Activated T-helper 9 cell treated with anti-CD3 and anti-CD28 coated beads, Interleukin-2, amount 50 U/mL, for 16 hours (primary cell): ENCODE measurements at places on chromosomes 16 and 17.

DNA sequence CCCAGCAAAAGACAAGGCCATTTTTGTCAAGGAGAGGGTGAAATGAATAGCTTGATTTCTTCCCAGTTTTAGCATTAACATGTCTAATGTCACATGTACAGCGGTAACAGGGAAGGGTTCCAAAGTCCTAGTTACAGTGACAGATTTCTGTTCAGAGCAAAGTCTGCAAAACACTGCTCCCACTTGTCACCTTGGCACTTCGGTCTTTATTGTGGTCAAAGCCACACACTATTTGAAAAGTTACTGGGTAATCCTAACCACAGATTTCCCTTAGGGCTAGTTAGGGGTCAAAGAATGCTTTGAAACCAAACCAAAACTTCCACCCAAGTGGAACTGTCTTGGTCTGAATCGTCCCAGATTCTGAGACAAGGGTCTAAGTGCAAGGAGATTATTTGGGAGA is 455.6 kb downstream of the HS3ST3B1 start:
- no peak for DNase-seq

DNA sequence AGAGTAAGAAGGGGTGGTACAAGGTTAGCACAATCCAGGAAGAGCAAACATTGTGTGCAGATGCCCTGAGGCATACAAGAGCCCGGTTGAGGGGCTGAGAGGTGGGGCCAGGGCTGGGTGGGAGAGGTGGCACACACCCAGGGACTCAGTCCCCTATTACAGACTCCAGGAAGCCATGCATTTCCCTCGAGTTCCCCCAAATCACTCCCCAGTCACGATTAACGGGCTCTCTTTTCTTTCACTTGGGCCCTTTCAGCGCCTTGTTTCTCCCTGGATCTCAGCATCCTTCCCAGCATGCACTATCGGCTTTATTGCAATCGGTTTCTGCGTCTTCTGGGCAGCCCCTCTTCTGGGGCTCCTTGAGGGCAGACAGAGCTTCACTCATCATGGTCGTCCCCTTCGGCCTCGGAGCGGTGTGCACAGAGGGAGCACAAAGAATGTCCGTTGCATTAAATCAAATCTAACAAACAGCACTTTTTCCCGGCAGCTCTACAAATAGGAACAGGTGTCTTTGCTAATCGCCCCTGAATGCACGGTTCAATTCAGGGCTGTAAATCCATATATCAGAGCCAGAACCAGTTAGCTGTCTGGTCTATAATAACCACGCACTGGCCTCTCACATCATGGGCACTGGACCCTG is 184.6 kb upstream of the HSBP1 start:
- no peak for DNase-seq

- DNase-seq: no peak
Observed at GRCh38 chr17:70157151-70157550, 12.2 kb upstream of the KCNJ2 start.

GRCh38 chr16:47060596-47060995 is 83.1 kb downstream of the NETO2 start:
- DNase-seq: no peak

- DNase-seq: no peak
Observed at GRCh38 chr17:75380750-75381149, 24.7 kb downstream of the GRB2 start.

GRCh38 chr17:2776589-2777241 is 19.5 kb upstream of the RAP1GAP2 start:
- DNase-seq: no peak

GRCh38 chr17:17088086-17088485 is 45.8 kb downstream of the MPRIP start:
- DNase-seq: no peak

DNA sequence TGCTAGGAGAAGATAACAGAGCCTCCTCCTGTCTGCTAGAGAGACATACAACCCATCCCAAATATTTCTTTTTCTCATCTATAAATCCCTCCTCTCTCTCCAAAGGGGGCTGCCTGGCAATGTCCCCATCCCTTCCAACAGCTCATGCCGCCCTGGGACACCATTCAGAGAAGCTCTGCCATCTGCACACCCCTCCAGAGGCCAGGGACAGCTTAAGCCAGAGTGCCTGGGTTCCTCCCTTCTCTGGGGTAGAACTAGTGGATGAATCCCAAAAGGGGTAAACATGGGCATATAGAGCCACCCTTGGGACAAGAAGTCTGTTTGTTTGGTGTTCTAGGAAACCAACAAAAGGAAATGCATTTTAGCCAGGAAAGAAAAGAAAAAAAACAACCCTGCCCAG is 2.6 kb upstream of the LPO start:
- no peak for DNase-seq

GRCh38 chr16:80583466-80583865 is 42.7 kb downstream of the DYNLRB2 start:
- peak; percentile 31 for DNase-seq

- DNase-seq: no peak
Observed at GRCh38 chr17:78278139-78278741, 46.8 kb downstream of the TMEM235 start.

DNA sequence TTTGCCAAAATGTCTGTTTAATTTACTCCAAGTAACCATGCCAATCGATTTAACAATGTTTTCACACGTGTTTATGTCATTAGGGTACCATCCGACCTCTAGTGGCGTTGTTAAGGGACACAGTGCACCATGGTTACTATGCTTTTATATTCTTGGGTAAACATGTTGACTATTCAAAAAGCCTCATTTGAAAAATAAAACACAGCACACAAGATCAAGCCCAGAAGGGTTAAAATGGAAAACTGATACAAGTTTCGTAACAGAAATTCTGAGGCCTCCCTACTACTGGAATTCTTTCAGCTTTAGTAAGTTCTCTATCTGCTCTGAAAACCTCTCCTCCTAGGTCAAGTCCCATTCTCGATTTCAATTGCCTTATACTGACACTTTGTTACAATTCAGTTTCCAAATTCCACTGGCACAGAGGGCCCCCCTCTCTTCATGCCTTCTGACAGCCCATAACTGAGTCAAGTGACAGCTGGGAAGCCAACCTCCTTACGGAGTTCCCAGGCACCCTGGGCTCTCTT is 2.1 kb downstream of the CFAP20 start:
- DNase-seq: no peak

GRCh38 chr16:67243481-67243880 is 3.8 kb downstream of the FHOD1 start:
- DNase-seq: no peak

DNA sequence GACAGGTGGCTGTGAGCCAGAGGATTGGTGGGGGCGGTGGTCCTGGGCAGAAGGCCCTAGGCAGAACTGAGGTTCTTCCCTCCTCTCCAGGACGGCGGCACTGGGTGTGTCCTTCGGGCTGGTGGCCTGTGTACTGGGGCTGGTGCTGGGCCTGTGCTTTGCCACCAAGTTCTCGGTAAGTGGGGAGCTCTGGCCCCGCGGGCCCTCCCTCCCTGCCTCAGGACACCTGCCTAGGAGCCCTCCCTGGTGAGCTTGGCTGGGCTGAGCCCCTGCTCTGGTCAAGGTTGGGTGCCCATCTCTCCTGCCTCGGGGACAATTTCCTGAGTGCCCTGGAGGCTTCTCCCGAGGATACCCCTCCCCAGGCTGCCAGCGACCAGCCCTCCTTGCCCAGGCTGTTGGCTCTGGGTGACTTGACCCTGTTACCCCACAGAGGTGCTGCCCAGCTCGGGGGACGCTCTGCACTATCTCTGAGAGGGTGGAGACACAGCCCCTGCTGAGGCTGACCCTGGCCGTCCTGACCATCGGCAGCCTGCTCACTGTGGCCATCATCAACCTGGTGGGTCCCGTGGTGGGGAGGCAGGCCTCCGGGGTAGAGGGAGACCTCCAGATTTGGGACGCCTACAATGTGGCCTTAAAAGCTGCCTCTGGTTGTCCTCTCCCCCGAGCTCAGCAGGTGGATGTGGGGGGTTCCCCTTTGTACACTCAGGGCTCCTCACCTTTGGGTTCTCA is 42.0 kb downstream of the ADCY7 start:
- DNase-seq: no peak

GRCh38 chr16:80836202-80836601 is 31.8 kb upstream of the CDYL2 start:
- DNase-seq: no peak

DNA sequence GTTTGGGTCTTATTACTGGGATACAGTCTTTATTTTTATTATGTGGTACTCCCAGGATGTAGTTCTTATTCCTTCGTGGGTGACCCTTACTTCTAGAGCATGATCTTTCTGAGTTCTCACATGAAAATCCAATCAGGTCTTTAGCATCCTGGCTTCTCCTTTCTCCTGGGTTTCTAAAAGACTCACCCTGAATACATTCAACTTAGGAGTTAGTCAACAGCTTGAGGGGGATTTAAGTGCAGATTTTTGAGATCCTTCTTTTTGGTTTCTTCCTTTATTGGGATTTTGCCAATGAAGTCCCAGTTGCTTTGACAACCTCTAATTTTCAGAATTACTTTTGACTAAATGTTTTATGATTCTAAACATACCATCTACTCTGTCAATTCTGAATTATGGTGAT is 68.2 kb downstream of the SIAH1 start:
- no peak for DNase-seq

DNA sequence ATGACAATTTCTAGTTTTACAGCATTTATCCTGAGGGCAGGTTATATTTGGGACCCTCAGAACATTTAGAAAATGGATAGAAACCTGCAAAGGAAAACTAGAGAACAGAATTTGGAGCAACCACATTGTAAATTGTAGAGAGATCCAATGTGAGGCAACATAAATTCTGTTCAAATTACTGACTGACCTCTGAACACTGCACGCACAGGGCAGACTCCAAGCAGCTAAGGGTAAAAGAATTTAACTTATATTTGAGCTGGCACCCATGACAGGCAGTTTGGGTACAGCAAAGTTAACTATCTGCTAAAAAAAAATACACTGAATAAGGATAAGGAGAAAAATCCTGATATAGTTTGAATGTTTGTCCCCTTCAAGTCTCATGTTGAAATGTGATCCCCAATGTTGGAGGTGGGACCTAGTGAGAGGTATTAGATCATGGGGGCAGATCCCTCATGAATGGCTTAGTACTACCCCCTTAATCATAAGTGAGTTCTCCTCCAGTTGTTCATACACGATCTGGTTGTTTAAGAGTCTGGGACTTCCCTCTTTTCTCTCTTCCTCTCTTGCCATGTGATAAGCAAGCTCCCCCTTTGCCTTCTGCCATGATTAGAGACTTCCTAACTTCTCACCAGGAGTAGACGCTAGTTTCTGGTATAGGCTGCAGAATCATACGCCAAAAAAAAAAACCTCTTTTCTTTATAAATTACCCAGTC is 75.7 kb downstream of the FBXL20 start:
- no peak for DNase-seq

GRCh38 chr16:81837312-81837751 is 58.2 kb downstream of the PLCG2 start:
- DNase-seq: no peak

DNA sequence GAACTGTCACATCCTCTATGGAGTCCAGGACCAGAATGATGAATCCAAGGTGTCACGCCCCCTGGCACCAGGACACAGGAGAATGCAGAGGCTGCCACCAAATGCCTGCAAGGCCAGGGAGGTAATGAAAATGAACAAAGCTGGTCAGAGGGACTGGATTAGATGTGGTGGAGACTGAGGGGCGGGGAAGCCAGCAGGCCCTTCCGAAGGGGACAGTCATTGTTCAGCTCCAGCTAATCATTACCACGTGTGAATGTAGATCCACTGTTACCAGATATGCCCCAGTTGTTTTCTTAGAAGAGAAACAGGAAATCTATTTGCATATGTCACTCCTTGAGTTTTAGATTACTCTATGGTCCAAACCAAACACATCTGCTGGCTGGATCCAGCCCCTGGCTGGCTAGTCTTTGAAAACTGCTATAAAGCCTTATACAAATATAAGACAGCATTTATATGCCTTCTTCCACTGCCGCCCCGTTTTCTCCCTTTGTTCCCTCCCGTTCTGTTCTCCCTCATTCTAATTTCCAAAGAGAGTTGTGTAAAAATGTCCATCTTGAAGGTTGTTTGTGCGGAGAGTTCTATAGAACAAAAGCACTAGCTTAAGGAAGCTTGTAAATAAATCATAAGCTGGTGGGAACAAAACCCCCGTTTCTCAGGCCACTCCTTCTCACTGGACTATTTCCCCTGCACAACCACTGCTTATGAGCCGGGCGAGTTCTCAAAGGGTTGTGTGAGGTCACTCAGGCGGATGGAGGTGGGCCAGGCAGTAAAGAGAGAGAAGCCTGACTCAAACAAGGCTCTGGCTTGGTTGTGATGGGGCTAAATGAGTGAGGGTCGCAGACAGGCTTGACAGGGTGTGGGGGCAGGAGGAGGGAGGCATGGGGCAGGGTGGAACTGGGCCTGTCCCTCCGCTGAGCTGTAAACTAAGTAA is 14.2 kb downstream of the CRYM start:
- no peak for DNase-seq

DNA sequence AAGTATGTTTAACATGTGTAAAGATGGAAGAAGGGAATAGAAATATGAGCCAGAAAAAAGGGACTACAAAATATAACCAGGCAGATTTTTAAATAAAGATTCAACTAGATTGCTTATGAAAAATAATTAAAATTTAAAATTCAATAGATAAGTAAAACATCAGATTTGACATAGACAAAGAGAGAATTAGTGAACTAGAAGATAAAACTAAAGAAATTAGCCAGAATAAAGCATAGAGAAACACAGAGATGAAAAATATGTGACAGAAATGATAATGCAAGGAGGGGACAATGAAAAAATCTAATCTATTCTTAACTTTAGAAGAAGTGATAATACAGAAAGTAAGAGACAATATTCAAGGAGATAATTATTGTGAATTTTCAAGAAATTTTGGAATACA is 222.6 kb upstream of the PMFBP1 start:
- no peak for DNase-seq

- DNase-seq: no peak
Observed at GRCh38 chr17:58229384-58229783, 9.0 kb upstream of the LPO start.

GRCh38 chr17:58210922-58211321 is 8.1 kb downstream of the MKS1 start:
- DNase-seq: no peak

DNA sequence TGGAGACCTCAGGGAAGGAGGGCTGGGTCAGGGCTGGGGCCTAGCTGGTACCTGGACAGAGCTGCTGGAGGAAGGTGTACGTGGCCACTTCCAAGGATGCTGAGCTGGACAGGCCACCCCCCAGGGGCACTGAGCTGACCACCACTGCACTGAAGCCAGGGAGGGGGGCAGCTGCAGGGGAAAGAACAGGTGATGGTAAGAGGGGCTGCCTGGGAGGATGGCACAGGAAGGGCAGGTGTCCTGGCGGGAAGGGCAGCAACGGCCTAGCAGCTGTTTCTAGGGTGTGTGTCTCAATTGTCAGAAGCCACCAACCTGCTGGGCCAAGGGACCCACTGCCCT is 1.8 kb downstream of the GALK1 start:
- no peak for DNase-seq

DNA sequence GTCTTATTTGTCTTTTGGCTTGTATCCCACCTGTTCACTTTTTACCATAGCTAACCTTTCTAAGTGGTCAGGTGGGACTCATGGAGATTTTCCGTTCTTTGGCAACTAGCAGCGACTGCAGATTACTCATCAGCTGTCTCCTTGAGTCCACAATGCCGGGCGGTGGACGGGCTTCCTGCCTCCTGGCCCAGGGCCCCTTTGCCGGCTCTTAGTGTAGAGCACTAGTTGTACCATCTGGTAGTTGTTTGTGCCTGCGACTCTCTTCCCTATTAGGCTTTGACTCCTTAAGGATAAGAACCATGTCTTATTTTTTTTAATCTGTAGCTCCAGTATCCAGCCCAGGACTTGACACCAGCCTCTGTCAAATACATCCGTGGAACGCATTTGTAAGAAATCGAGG is 399.9 kb downstream of the WWOX start:
- DNase-seq: no peak

- no peak for DNase-seq
Observed at GRCh38 chr17:74779501-74779900, 3.4 kb upstream of the NAT9 start.

- no peak for DNase-seq
Observed at GRCh38 chr16:10931134-10931533, 11.1 kb downstream of the DEXI start.
